ENCODE measurements at places on chromosomes 3 and 15. TPM values are rescaled to one million over a fixed set of nuclear protein-coding genes. Genes with fewer than 3 reads are reported as not detected.

GRCh38 chr3:186775999-186776398 lies 7.4 kb upstream of the EIF4A2 start:
- DNase-seq: no peak

DNA sequence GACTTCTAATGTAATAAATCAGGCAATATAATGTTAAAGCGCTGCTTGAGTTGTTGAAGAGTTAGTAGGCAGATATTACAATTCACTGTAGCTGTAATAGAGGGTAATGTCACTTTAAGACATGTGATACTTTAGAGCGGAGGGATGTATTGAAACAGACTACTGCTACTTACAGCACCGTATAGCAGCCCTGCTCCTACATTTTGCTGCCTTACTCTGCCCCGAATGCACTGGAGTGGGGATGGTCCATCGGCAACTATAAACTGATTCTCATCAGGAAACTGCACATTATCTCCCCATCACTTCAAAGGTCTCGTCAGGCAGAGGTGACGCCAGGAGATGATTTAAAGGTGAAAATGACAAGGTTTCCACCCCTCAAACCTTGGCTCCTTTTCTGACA lies 349.7 kb upstream of the SUCLG2 start:
- DNase-seq: no peak

GRCh38 chr3:164417955-164418354 lies 660.3 kb downstream of the SI start:
- no peak for DNase-seq

- no peak for DNase-seq
Measured at GRCh38 chr3:57559526-57559925, 3.5 kb downstream of the PDE12 start.

DNA sequence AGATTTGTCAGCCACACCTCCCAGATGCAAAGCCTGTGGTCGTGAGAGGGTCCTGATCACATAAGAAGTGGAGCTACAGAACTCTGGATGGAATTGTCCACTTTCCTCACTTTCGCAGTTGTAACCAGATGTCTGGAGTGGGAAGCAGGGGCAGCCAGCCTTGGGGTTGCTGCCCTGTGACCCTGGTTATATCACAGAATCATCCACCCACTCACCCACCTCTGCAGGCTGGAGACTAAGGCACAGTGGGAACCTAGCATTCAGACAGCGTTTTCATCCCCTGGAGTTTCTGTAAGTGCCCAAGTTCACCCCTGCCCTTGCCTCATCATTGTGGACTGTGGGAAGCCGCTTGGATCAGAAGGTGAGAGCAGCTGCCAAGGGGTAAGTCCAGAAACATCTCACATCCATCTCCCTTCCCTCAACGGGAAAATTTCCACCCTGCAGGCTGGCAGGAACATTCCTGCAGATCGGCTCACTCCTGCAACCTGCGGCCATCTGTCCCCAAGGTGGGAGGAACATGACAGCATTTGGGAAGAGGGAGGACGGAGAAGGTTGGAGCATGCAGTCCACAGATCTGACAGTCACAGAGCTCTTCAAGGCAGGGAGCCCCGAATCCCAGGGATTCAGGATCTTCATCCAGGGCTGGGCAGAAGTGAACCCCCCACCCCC lies 2.9 kb upstream of the IQSEC1 start:
- DNase-seq: no peak

CYP1A2 gene
- total RNA-seq: not detected

LRRIQ4 gene
- 0.18 TPM for total RNA-seq

- no peak for DNase-seq
Measured at GRCh38 chr3:139653582-139653981, 24.2 kb downstream of the NMNAT3 start.

ZNF502 gene
- total RNA-seq: 2.4 TPM

- DNase-seq: no peak
Measured at GRCh38 chr3:142663865-142664264, 60.0 kb upstream of the TRPC1 start.

PCSK6 gene
- total RNA-seq: 4.6 TPM

DNA sequence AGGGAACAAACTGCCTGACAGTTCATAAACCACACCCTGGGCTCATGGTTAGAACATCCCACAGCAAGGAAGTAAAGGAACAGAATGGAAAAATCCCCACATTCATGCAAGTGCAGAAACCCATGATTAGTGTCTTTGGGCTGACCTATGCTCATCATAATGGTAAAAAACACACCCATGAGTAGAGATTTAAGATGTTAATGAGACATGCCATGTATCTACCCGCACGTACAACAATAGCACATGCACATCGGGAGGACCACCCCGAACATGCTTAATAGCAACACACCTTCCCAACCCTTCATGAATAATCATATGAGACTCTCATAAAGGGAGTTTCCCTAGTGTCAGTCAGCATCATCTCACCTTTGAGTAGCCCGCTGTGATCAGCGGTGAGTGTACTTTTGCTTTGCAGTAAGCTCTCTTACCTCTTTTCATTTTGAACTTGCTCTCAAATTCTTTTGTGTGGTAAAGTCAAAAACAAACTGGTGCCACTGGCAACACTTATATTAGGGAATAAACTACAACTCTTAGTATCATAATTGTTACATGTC lies 23.2 kb downstream of the ZBED2 start:
- DNase-seq: peak; percentile 38

NISCH gene
- total RNA-seq: 57.3 TPM

GRCh38 chr15:31214864-31215489 lies 111.7 kb upstream of the KLF13 start:
- DNase-seq: no peak

DNA sequence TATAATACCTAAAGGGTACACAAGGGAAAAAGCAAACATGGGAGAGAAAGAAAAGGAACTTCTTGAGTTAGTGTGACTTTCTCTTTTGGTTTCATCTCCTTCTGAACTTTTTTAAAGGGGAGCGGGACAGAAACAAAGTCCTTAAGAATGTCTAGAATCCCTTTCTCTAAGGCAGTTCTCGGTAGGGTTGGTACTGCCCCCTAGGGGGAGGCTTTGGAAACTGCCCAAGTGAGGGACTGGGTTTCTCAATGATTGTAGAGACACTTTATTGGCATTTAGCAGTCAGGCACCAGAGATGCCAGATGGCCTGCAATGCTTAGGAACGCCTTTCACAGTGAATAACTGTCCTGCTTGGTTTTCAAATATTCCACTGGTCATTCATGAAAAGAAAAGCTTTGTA lies 172.7 kb downstream of the WDR72 start:
- peak; percentile 9 for DNase-seq

DNA sequence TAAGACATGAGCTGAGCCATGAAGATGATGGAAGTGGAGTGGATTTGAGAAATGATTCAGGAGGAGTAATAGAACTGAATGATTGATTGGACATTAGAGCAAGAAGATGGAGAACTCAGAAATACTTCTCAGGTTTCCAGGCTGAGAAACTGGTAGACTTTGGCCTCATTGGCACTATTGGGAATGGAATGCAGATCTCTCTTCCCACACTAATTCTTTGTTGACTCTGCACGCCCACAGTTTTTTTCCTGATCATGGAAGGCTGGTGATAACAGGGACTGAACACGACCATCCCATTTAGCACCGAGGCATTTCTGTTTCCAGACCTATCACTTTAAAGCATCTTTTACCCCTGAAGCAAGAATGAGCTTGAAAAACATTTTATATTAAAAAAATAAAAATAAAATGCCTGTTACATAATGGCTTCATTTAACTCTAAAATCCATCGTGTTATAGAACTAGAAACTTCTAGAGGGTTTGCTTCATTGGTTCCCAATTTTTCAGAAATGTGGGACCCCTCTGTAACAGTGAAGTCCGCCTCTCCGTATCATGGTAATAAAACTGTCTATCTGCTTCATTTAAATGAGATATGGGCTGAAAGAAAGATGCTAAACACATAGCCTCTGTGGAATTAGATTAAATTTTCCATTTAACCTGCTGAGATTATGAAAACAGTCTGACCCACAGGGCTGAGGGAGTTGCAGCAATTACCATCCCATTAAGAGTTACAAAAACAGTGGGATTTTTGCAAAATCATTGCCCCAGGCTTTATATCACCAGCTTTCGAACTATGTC lies 562.0 kb upstream of the CFAP20DC start:
- no peak for DNase-seq

KBTBD13 gene
- not detected for total RNA-seq

GRCh38 chr15:90539789-90540188 lies 10.1 kb downstream of the CRTC3 start:
- DNase-seq: peak; percentile 31

ITIH3 gene
- not detected for total RNA-seq

DNA sequence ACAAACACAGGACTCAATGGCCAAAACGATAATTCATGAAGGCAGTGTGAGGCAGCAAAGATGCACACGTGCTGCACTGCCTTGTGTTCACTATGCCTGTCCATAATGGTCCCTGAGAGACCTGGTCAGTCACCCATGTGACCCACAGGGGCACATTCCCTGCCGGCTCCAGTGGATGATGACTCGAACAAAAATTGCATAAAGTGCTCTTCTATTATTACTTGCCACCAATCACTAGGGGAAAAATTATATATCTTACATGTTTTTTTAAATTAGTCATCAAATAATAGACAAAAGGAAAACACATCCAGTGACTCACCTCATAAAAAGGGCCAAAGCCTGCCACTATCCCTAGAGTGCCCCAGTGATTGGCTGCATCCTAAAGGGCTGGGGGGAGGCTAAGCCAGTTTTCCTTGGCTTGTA lies 47.5 kb downstream of the UBP1 start:
- no peak for DNase-seq

SENP8 gene
- total RNA-seq: 2.2 TPM

GRCh38 chr3:172289583-172289982 lies 158.7 kb downstream of the GHSR start:
- DNase-seq: no peak

CDHR4 gene
- total RNA-seq: not detected

SIDT1 gene
- 18.0 TPM for total RNA-seq

Measured in activated naive CD8-positive, alpha-beta T cell treated with anti-CD3 and anti-CD28 coated beads for 36 hours (primary cell).